ENCODE measurements at places on chromosomes 11 and 22. TPM values are rescaled to one million over a fixed set of nuclear protein-coding genes. Genes with fewer than 3 reads are reported as not detected.

- no peak for DNase-seq
These were observed 72.4 kb downstream of the TEAD1 start for GRCh38 chr11:12746593-12747097.

- DNase-seq: no peak
These were observed 12.1 kb downstream of the GAL3ST1 start for GRCh38 chr22:30562366-30562765.

DNA sequence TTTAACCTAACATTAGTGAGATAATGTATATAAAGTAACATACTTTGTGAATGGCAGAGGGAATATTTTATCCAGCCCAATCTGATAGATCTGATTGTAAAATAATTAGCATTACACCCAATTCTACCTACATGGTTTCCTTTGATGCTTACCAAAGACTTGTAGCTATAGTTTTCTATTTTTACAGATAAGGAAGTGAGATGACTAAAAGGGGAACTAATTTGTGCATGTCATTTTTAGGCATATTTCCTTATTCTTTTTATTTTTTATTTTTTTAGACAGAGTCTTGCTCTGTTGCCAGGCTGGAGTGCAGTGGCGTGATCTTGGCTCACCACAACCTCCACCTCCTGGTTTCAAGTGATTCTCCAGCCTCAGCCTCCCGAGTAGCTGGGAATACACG, 793.7 kb upstream of the LRRC4C start:
- no peak for DNase-seq

GRCh38 chr11:9276571-9276970, 11.4 kb upstream of the DENND5A start:
- DNase-seq: peak; percentile 30

The GDPD5 gene
- polyA plus RNA-seq: 3.4 TPM

GRCh38 chr11:73157101-73158010, 15.2 kb upstream of the FCHSD2 start:
- DNase-seq: peak; percentile 56

- no peak for DNase-seq
These were observed 7.0 kb upstream of the CABP2 start for GRCh38 chr11:67530282-67530592.

The SMIM38 gene
- polyA plus RNA-seq: 8.1 TPM

DNA sequence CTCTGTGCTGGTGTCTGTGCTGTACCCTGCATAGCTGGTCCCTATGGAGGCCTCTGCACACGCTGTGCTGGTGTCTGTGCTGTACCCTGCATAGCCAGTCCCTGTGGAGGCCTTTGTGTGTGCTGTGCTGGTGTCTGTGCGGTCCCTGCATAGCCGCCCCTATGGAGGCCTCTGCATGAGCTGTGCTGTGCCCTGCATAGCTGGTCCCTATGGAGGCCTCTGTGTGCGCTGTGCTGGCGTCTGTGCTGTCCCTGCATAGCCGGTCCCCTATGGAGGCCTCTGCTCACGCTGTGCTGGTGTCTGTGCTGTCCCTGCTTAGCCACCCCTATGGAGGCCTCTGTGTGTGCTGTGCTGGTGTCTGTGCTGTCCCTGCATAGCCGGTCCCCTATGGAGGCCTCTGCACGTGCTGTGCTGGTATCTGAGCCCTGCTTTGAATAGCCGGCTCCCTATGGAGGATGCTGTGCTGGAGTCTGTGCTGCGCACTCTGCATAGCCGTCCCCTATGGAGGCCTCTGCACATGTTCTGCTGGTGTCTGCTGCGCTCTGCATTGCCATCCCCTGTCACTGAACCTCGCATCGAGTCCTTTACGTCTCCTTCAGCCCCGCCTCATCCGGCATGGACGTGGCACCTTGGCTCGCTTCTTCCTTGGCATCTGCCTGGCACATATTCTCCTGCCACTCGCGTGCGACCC, 6.2 kb downstream of the NADSYN1 start:
- DNase-seq: no peak

The PARVG gene
- polyA plus RNA-seq: 5.7 TPM

- no peak for DNase-seq
These were observed 5.6 kb downstream of the FBXO7 start for GRCh38 chr22:32480238-32480637.

- peak; percentile 11 for DNase-seq
These were observed 894.8 kb downstream of the TBC1D22A start for GRCh38 chr22:47657224-47657623.

DNA sequence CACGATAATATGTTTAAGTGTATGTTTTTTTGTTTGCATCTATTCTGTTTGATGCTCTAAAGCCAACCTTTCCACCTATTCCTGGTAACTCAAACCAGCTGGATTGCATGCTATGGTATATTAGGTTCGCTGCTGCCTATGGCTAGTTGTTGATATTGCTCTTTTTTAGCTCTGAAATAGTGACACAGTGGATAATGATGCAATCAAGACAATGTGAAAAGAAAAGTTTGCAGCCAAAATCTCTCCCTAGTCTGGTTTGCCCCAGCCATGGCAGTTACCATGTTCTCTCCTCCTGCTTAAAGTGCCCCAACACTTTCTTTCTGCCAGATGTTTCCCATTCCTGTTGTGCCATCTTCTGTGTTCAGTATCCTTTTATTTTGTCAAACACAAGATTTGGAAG, 269.7 kb downstream of the DYNC2H1 start:
- no peak for DNase-seq

GRCh38 chr11:67437082-67437808, at the start of gene PTPRCAP:
TSS of gene PTPRCAP (minus strand) at chr11:67437682. CDS start at chr11:67437619, 63 bp downstream.
- peak; percentile 60 for DNase-seq

GRCh38 chr22:46593211-46593681, 26.9 kb upstream of the GRAMD4 start:
- DNase-seq: no peak

The ADAMTS15 gene
- 2.5 TPM for polyA plus RNA-seq

- DNase-seq: no peak
These were observed 83.0 kb downstream of the TRAF6 start for GRCh38 chr11:36427079-36427478.

The CEND1 gene
- polyA plus RNA-seq: not detected

GRCh38 chr11:118370774-118371173, 11.4 kb downstream of the UBE4A start:
- no peak for DNase-seq

The TENM4 gene
- polyA plus RNA-seq: 0.65 TPM

The CD3E gene
- polyA plus RNA-seq: 2.3 TPM

GRCh38 chr11:75421035-75421602, 11.9 kb downstream of the KLHL35 start:
- peak; percentile 53 for DNase-seq

The F2 gene
- polyA plus RNA-seq: 0.19 TPM

DNA sequence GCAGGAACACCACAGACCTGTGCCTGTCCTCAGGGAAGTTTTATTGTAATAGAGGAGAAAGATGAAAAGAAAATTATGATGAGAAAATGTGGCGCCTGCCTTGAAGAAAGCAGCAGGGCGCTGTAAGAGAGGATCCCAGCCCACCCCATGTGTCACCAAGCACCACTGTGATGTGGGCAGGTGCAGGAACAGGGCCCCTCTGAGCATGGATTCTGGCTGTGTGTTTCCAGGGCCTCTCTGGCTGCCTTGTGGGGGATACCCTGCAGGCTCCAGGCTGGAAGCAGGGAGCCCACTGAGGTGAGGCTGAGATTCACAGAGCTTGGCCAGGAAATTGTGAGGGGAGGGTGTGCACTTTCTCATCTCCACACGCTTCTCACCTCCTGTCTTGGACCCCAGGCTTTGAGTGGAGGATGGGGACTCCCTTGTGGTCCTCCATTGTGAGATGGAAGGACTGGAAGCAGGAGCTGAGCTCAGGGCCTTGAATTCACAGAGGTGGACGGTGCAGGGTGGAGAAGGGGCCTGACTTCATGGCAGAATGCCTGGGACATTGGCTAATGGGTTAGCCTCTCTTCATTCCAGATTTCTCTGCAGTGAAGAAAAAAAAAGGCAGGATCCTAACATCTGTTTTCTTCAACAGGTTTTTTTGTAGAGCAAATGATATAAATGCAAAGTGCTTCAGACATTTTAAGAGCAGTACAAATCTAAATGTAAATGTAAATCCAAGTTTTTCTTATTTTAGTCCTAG, 246.6 kb upstream of the B3GAT1 start:
- no peak for DNase-seq

The SCGB1A1 gene
- polyA plus RNA-seq: not detected

- DNase-seq: no peak
These were observed 115.0 kb downstream of the TMPRSS5 start for GRCh38 chr11:113591117-113591516.
